CD8-positive, alpha-beta memory T cell (primary cell): ENCODE measurements at places on chromosomes 7 and 10. TPM values are rescaled to one million over a fixed set of nuclear protein-coding genes. Genes with fewer than 3 reads are reported as not detected.
A peak's percentile ranks its signal among the peaks of the same experiment; 100 is the strongest.

Gene UCMA
- total RNA-seq, result not detected

Gene MYO1G
- 374 TPM for total RNA-seq

DNA sequence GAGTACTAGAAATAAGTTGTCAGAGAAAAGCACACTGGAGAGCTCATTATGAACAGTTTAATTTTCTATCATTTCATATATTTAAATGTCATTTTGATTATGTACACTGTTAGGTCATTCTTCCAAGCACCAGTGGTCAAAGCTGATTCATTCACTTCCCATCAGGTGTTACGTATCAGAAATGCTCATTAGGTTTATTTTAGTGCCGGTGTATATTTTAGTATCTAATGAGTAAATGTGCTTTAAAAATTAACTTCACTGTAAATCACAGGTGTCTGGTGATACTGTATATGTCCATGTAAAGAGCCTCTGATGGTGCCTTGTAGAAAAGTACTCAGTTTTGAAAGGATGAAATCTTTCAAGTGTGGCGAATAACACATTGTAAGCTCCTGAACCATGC, 3.5 kb downstream of the DMTF1 start:
- H3K4me3 ChIP-seq, result no peak overlapping the region
- no peaks in the 10 kb centered on the region for H3K36me3 ChIP-seq
- H3K4me1 ChIP-seq, result peaks cover 48% of the 10 kb centered on the region

Gene ASB15
- total RNA-seq, result not detected

DNA sequence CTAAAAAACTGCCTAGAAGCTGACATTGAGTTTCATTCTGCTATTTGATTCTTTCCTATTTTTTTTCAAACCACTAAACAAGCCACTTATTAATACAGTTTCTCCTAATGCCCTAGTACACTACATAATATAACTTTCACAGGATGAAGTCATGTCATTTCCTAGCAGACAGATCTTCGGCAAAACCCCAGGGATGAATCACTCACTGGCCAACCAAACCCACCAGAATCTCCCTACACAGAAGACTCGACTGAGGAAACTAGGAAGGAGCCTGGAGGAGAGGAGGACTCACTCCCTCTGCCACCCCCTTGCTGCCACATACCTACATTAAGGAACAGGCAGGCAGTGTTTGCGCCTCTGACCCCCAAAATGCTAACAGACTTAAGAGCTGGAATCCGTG, 33.4 kb downstream of the XPNPEP1 start:
- H3K4me1 ChIP-seq, result no peaks in the 10 kb centered on the region
- H3K27me3 ChIP-seq, result no peaks in the 10 kb centered on the region
- no peak for DNase-seq

GRCh38 chr7:151847681-151848081, 29.2 kb downstream of the PRKAG2 start:
- H3K27ac ChIP-seq, result no peak overlapping the region
- H3K4me3 ChIP-seq, result no peak overlapping the region
- DNase-seq, result no peak
- peaks cover 12% of the 10 kb centered on the region for H3K4me1 ChIP-seq
- no peaks in the 10 kb centered on the region for H3K36me3 ChIP-seq

Gene PTPRE
- 29.5 TPM for total RNA-seq

GRCh38 chr10:52662256-52662655, 110.3 kb downstream of the MBL2 start:
- H3K4me1 ChIP-seq, result no peaks in the 10 kb centered on the region
- H3K4me3 ChIP-seq, result no peak overlapping the region
- H3K27ac ChIP-seq, result no peak overlapping the region
- no peaks in the 10 kb centered on the region for H3K27me3 ChIP-seq
- H3K36me3 ChIP-seq, result no peaks in the 10 kb centered on the region

GRCh38 chr10:123563994-123564393, 102.2 kb upstream of the GPR26 start:
- no peaks in the 10 kb centered on the region for H3K4me1 ChIP-seq
- H3K27me3 ChIP-seq, result no peaks in the 10 kb centered on the region
- no peaks in the 10 kb centered on the region for H3K36me3 ChIP-seq

GRCh38 chr10:15860692-15861201, 440 bp upstream of the MINDY3 start:
- no peaks in the 10 kb centered on the region for H3K27me3 ChIP-seq
- H3K27ac ChIP-seq, result peak overlapping the region; percentile 79
- no peak for DNase-seq

- H3K36me3 ChIP-seq, result no peaks in the 10 kb centered on the region
- H3K27me3 ChIP-seq, result peaks cover 8% of the 10 kb centered on the region
- no peak overlapping the region for H3K4me3 ChIP-seq
Measured at GRCh38 chr7:93921186-93921585, 349 bp upstream of the GNG11 start.

Gene IMPDH1
- total RNA-seq, result 70.4 TPM
